ENCODE measurements at places on chromosomes 6 and 20.

- no peak for DNase-seq
Measured at GRCh38 chr6:1698527-1698926, 88.8 kb downstream of the FOXC1 start.

DNA sequence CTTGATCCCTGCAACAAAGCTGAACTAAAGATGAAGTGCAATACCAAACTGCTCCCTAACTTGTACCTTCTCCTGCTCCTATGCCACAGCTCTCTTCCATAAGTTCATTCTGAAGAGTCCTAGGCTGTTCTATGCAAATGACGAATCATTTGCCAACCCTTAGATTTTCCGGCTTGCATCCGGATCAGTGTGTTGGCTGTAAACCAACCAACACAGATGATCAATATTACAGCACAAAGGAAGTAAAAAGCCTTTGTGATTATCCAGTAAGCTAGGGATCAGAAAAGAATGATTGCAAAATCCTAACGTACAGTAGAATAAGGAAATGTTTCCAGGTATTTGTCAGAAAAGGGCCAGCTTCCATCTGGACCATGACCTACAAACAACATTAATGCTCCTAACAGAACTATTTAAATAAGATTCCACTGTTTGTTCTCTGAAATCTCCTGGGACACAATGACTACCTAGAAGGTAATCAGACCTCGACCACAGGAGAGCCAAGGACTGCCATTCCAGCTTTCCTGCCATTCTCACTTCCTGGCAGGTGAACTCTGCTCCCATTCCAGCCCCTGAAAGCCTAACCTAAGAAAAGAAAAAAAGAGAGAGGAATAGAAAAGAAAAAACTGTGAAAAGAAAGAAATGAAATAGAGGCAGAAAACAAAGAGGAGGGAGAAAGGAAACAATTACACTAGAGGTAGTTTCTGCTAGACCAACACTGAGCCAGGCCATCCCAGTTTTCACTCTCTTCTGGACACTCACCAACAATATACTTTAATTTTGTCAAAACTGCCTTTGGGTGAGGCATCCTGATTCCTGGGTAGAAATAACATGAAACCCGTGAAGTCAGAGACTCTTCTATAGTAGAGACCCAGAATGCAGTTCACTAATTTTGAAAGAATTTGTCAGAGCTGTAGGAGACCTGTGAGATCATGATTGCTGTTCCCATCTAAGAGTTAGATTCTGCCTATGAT is 19.7 kb downstream of the GMDS start:
- DNase-seq: no peak

- no peak for DNase-seq
Measured at GRCh38 chr6:11224252-11224965, 8.1 kb downstream of the NEDD9 start.

GRCh38 chr20:16615199-16615598 is 42.0 kb upstream of the KIF16B start:
- peak; percentile 43 for DNase-seq

DNA sequence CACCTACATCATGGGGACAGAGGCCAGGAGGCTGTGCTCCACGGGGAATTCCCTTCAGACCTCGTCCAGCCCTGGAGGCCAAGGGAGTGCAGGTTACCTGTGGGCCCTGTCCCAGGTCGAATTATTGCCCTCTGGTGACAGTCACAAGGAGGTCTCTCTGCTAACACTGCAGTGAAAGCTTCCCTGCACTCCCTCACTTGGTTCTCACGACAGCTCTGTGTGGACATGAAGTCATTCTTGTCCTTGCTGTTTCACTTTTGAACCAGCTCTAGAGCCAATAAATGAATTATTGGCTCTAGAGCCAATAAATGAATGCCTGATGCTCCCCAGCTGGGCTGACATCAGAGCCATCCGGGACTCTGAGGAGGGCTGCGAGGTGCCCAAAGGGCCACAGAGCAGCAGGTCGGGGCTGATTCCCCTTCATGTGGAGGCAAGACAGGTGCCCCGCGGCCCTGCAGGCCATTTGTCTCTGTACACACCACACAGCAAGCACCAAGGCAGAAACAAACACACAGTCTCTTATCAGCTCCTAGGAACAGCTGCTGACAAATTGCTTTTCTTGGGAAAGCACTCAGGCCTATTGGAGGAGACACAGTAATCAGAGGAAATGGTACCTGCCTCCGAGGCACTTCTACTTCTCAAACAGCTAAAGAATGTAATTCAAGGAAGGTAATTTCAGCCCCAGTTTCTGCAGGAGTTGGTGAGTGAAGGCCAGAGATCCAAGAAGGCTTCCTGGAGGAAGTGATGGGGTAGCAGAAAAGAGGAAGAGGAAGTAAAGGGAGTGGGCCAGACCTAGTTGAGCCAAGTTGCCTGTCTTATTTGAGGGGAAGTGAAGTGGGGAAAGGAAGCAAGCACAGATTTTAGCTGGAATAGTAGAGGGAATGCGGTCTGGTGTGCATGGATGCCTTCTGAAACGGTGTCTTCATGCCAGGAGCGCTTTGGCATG is 27.5 kb upstream of the TBXT start:
- DNase-seq: no peak

DNA sequence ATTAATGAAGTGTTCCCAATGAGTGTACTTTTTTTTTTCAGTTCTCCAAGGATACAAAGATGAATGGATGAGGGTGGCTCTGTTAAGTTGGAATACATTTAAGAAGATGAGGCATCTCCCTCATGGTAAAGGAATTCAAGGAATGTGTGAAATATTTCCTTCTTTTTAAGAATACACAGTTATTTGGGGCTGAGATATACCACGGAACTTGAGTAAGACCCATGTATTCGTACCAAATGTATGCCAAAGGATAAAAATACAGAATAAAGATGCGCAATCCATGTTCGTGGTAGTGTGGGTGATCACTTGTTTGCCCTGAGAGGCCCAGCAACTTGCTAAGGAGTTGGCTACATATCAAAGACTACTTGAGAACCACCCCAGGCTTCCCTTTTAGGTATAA is 164.2 kb upstream of the TCF21 start:
- DNase-seq: no peak

- DNase-seq: no peak
Measured at GRCh38 chr6:70312165-70312745, 9.4 kb upstream of the COL9A1 start.

DNA sequence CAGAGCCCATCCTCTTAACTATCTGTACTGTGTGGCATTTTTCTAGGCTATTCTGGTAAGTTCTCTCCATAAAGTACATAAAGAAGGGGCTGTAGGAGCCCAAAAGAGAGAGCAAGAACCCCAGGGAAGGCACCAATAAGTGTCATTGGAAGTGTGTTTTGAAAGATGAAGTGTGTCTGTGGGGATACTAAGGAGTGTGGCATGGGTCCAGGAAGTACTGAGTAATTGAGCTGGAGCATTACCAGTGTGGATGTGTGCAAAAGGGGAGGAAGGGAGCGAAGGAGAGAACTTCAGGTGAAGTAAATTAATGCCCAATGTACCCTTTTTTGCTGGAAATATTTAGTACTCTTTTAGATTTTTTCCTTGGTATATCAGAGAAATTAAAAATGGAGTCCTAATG is 63.9 kb downstream of the KCNS1 start:
- no peak for DNase-seq

DNA sequence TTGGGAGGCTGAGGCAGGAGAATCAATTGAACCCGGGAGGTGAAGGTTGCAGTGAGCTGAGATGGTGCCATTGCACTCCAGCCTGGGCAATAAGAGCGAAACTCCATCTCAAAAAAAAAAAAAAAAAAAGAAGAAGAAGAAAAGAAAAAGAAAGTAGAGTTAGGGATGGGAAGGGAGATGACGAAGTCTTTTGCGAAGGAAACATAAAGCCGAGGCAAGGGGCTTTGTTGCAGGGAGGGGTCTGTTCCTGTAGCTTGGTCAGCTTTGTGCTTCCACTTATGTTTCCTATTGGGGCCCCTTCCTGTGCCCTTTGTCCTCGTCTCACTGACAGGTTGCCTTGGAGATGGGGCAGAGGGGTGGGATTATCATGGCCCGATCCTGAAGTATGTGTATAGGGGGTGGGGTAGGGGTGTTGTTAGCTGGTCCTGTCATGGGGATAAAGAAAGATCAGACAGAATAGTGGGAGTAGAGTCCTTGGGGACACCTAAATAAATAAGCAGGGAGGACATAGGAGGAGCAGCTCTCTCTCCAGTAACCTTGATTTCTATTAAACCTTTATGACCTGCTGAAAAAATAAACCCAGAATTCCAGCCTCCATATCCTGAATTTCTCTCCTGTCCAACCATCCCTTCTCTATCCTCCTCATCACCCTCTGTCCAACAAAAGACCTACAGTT is 1.1 kb upstream of the CLIC1 start:
- no peak for DNase-seq

GRCh38 chr20:20530428-20531151 is 162.7 kb downstream of the INSM1 start:
- DNase-seq: no peak

- DNase-seq: no peak
Measured at GRCh38 chr6:11096109-11096508, 2.5 kb downstream of the SMIM13 start.

GRCh38 chr6:25637960-25638434 is 14.0 kb upstream of the SCGN start:
- DNase-seq: no peak

GRCh38 chr6:1393641-1394283 is 4.4 kb downstream of the FOXF2 start:
- DNase-seq: no peak

Data from Right ventricle myocardium superior (tissue), 1 donor.